ENCODE measurements at places on chromosomes 11 and 22.

DNA sequence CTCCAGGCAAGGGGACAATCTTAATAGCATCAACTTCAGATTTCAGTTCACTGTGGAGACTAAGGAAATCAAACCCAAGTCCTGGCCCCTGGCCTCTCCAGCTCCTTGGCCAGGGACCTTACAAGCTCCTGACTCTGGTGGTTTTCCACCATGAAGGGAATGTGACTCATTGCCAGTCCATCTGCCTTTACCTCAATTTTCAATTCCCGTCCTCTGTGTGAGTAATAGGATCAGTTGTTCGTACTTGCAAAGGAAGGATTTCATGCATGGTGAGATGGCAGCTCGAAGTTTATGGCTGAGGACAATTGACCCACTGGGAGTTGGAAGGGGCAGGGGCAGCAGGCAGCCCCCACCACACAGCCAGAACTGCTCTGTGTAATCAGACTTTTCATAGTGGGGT lies 42.5 kb downstream of the INSC start:
- DNase-seq, result no peak

DNA sequence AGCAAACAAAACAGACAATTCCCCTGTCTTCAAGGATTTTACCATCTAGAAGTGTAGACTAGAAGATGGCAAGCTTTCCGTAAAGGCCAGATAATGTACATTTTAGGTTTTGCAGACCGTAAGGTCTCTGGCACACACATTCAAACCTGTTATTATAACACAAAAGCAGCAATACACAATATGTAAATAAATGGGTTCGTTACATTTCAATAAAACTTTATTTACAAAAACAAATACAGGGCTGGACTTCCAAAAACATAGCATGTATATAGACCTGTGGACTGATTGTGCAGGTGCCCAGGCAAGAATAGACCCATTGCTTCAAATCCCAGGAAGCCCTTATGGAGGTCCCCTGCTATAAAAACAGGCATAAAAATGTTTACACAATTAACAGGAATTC lies 27.1 kb upstream of the MS4A6A start:
- DNase-seq, result no peak

DNA sequence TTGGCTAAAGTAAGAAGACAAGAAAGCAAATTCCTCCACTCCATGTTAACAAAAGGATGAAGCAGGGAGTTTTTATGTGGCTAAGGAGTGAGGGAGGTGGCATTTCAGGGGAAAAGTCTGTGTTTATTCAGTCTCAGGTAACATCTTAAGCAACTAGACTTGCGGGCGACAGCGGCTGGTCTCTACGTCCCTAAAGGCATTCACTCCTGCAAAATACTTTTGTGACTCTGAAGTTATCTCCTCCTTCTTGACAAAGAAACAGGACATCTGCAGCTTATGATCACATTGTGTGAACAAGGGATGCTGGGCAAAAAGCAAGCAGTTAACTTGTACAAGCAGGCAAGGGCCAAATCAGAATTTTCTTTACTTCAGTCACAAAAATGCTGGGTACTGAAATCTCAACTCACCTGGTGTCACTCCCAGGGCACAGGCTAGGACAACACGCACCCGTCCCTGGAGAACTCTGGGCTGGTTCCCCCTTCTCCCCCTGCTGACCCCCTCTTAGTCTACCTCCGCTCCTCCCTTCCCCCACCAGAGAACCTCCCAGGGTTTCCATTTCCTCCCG lies 38.3 kb downstream of the IGLL5 start:
- DNase-seq, result no peak

GRCh38 chr22:28986366-28986765 lies 75.3 kb downstream of the C22orf31 start:
- no peak for DNase-seq

DNA sequence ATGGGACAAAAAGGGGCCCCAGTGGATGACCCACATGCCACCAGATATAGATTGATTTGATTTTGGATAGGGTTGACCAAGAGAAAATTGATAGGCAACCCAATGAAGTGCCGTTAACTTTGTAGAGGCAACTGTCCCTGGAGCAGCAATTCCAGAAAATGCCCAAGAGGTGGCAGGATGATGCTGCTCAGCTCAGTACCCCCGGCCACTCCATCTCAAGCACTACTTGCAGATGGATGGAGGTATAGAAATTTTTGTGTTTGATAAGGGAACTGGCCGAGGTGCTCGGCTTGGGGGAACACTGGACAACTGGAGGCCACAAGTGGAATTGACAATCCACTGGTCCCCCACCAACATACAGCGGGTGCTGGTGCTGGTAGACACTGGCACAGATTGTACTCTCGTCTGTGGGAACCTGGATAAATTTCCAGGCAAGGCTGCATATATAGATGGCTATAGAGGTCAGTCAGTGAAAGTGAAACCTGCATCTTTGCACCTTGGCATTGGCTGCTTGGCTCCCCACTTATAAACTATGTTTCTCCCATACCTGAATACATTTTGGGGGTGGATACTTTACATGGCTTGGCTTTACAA lies 86.3 kb downstream of the CCDC83 start:
- no peak for DNase-seq

- DNase-seq, result no peak
These were observed 55.8 kb upstream of the THY1 start for GRCh38 chr11:119478711-119479285.

DNA sequence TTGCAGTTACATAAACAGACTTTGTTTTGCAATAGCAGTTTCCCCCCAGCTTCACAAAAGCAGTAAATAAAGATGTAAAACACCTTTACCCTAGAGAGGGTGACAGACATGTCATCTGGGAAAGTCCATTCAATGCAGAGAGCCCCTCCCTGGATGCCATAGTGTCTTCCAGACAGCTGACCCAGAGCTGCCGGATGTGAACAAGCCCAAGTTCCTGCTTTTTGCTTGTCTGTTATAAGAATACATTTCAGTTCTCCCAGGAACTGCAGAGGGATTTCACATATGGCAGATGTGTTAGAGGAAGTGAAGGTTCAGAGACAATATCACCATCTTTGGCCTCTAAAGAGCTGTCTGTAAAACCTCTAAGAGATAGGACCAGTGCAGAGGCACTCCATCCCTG lies 48.9 kb downstream of the RELT start:
- DNase-seq, result no peak

DNA sequence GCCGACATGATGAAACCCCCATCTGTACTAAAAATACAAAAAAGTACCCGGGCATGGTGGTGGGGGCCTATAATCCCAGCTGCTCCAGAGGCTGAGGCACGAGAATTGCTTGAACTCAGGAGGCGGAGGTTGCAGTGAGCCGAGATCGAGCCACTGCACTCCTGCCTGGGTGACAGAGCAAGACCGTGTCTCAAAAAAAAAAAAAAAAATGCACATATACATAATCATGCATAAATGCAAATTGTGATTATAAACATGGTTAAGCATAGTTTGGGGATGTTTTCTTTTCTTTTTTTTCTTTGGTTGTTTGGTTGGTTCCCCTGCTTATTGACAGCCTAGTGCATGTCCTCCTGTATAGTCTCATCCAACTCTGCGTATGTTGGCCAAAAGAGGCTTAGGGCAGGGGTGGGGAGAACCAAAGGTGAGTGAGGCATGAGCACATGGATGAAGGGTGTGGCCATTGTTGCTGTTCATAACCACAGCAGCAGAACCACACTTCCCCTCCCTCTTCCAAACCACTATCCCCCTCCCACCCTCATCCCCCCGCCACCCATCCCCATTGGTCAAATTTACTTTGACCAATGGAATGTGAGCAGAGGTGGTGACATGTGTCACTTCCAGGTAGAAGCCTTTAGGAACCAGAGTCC lies 6.9 kb upstream of the VPS37C start:
- DNase-seq, result no peak

GRCh38 chr11:60378354-60378753 lies at the start of gene MS4A7:
MS4A7 (plus strand) TSS chr11:60378532; CDS start chr11:60383142, 4,610 bp downstream.
- no peak for DNase-seq

- no peak for DNase-seq
These were observed 3.0 kb downstream of the FBXO7 start for GRCh38 chr22:32477596-32477995.

All from right renal pelvis (tissue), 4 donors.